ENCODE measurements at places on chromosomes 3 and 15. TPM values are rescaled to one million over a fixed set of nuclear protein-coding genes. Genes with fewer than 3 reads are reported as not detected.

GRCh38 chr15:43378601-43379000 lies 7.7 kb downstream of the TUBGCP4 start:
- peaks cover 24% of the 10 kb centered on the region for H3K36me3 ChIP-seq
- no peak overlapping the region for H3K27ac ChIP-seq
- H3K4me3 ChIP-seq: no peak overlapping the region
- no peaks in the 10 kb centered on the region for H3K27me3 ChIP-seq
- no peaks in the 10 kb centered on the region for H3K4me1 ChIP-seq

GRCh38 chr15:59918994-59919951 lies 84.8 kb upstream of the FOXB1 start:
- H3K27me3 ChIP-seq: no peaks in the 10 kb centered on the region
- H3K4me3 ChIP-seq: no peak overlapping the region
- H3K27ac ChIP-seq: no peak overlapping the region
- H3K4me1 ChIP-seq: no peaks in the 10 kb centered on the region

- H3K27ac ChIP-seq: no peak overlapping the region
- DNase-seq: no peak
- no peak overlapping the region for H3K4me3 ChIP-seq
- H3K4me1 ChIP-seq: no peaks in the 10 kb centered on the region
These were observed 236.6 kb upstream of the PROK2 start for GRCh38 chr3:72021531-72021930.

SPTBN5 gene
- total RNA-seq: 0.40 TPM

GRCh38 chr3:133408961-133409360 lies 9.1 kb downstream of the BFSP2 start:
- H3K4me3 ChIP-seq: no peak overlapping the region
- DNase-seq: no peak
- H3K27me3 ChIP-seq: no peaks in the 10 kb centered on the region
- H3K4me1 ChIP-seq: no peaks in the 10 kb centered on the region
- no peak overlapping the region for H3K27ac ChIP-seq

ABHD17C gene
- 8.1 TPM for total RNA-seq

- H3K36me3 ChIP-seq: no peaks in the 10 kb centered on the region
- DNase-seq: no peak
- no peaks in the 10 kb centered on the region for H3K27me3 ChIP-seq
- H3K27ac ChIP-seq: no peak overlapping the region
- no peaks in the 10 kb centered on the region for H3K4me1 ChIP-seq
- H3K4me3 ChIP-seq: no peak overlapping the region
These were observed 26.4 kb downstream of the ACAA1 start for GRCh38 chr3:38110314-38111050.

- no peak for DNase-seq
- no peaks in the 10 kb centered on the region for H3K4me1 ChIP-seq
- no peak overlapping the region for H3K4me3 ChIP-seq
- H3K27ac ChIP-seq: no peak overlapping the region
These were observed 783.3 kb downstream of the ZPLD1 start for GRCh38 chr3:103218146-103218545.

C2CD4A gene
- not detected for total RNA-seq

DOCK3 gene
- 23.7 TPM for total RNA-seq

ZPLD1 gene
- total RNA-seq: not detected

CACNA1D gene
- 36.9 TPM for total RNA-seq

DNA sequence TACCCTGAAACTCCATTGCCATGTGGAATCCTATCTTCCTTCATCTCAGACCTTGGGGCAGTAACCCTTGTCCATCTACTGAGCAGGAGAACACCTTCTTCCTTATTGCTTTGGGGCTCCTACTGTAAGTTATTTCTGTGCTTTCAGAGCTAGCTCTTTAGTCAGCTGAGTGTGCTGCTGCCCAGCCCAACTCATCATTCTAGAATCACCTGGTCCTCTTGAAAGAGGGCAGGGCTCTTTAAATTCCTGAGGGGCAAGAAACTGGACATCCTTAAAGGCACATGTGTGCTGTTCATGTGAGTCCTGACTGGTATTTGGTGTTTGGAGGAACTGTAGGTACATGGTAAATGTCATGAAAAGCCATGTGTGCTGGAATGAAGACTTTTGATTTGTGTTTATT lies 140.9 kb downstream of the ARNT2 start:
- H3K27me3 ChIP-seq: no peaks in the 10 kb centered on the region
- H3K4me1 ChIP-seq: peaks cover 5% of the 10 kb centered on the region
- no peaks in the 10 kb centered on the region for H3K36me3 ChIP-seq
- DNase-seq: no peak
